Mesothelial cell of epicardium (in vitro differentiated cells): ENCODE measurements at places on chromosomes 1 and 21. TPM values are rescaled to one million over a fixed set of nuclear protein-coding genes. Genes with fewer than 3 reads are reported as not detected.

The PRDM16 gene
- total RNA-seq: 1.2 to 2.1 TPM (median 1.4 TPM) in 3 replicates

The OR2G6 gene
- total RNA-seq: 0.04 TPM in 1 of 3 replicates, not detected in the others

The OR2T2 gene
- not detected in 3 replicates for total RNA-seq

The TRABD2B gene
- total RNA-seq: 5.8 to 6.2 TPM (median 6.0 TPM) in 3 replicates

The NCF2 gene
- total RNA-seq: 0.16 to 0.47 TPM in 2 of 3 replicates, not detected in the other

The RXFP4 gene
- not detected in 3 replicates for total RNA-seq

The LEFTY1 gene
- total RNA-seq: 1.6 to 1.7 TPM (median 1.6 TPM) in 3 replicates

The ALPL gene
- 0.59 to 1.2 TPM (median 0.89 TPM) in 3 replicates for total RNA-seq

The AMY1C gene
- not detected in 3 replicates for total RNA-seq

- no peaks in the 10 kb centered on the region for H3K27me3 ChIP-seq
- H3K4me1 ChIP-seq: peaks cover 15% of the 10 kb centered on the region
- DNase-seq: no peak
- no peaks in the 10 kb centered on the region for H3K36me3 ChIP-seq
Measured at GRCh38 chr1:43764581-43764980, 57.2 kb downstream of the ST3GAL3 start.

DNA sequence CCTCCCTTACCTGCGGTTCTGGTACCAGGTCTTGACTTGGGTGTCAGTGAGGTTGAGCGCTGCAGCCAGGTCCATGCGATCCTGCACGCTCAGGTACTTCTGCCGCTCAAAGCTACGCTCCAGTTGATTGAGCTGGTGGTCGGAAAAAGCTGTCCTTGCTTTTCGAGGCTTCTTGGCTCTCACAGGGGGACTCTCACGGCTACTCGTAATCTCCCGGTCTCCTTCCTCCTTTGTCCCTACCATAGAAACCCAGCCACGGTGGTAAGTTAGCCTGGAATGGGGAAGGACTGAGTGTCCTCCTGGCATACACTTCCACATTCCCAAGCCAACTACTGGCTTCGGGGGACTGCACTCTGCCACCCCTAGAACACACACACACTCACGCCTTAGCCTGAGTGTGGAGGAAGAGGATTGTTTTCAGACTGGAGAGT is 2.6 kb downstream of the BARHL2 start:
- H3K36me3 ChIP-seq: no peaks in the 10 kb centered on the region
- H3K4me3 ChIP-seq: no peak overlapping the region
- H3K27me3 ChIP-seq: peaks cover 97% of the 10 kb centered on the region
- no peak overlapping the region for H3K27ac ChIP-seq
- DNase-seq: no peak

- H3K4me1 ChIP-seq: no peaks in the 10 kb centered on the region
- no peak for DNase-seq
- no peak overlapping the region for H3K27ac ChIP-seq
- no peaks in the 10 kb centered on the region for H3K36me3 ChIP-seq
Measured at GRCh38 chr1:51966559-51966958, 23.9 kb downstream of the RAB3B start.

GRCh38 chr1:243964915-243965314 is 86.2 kb upstream of the ZBTB18 start:
- peaks cover 34% of the 10 kb centered on the region for H3K4me1 ChIP-seq
- no peak for DNase-seq
- no peaks in the 10 kb centered on the region for H3K27me3 ChIP-seq

DNA sequence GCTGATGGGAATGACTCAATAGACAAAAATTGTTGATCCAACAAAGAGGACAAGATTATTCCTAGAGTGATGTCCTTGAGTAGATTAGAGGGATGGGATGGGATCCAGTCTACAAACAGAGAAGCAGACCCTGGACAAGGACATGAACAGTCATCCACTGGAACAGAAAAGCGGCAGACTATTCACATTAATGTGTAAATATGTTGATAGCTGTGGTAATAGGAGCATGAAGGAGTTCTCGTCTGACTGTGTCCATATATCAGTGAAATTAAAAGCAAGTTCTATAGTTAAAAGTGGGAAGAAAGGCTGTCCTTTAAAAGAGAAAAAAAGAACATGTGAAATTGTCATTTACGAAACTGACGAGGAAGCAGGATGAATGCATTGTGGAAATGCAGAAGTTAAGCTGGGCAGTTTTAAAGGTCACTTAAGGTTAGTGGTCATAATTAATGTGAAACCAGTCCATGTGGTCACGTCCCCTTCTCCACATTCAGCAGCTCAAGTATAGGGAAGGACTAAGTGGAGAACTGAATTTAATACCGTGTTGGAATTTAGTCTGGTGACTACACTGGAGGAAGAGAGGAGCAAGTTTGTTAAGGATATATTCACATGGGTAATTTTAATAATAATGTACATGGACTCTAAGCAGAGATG is 62.1 kb downstream of the PIK3R3 start:
- H3K27me3 ChIP-seq: no peaks in the 10 kb centered on the region
- H3K4me1 ChIP-seq: peaks cover 7% of the 10 kb centered on the region
- DNase-seq: no peak
- peaks cover 20% of the 10 kb centered on the region for H3K36me3 ChIP-seq
- H3K27ac ChIP-seq: no peak overlapping the region

DNA sequence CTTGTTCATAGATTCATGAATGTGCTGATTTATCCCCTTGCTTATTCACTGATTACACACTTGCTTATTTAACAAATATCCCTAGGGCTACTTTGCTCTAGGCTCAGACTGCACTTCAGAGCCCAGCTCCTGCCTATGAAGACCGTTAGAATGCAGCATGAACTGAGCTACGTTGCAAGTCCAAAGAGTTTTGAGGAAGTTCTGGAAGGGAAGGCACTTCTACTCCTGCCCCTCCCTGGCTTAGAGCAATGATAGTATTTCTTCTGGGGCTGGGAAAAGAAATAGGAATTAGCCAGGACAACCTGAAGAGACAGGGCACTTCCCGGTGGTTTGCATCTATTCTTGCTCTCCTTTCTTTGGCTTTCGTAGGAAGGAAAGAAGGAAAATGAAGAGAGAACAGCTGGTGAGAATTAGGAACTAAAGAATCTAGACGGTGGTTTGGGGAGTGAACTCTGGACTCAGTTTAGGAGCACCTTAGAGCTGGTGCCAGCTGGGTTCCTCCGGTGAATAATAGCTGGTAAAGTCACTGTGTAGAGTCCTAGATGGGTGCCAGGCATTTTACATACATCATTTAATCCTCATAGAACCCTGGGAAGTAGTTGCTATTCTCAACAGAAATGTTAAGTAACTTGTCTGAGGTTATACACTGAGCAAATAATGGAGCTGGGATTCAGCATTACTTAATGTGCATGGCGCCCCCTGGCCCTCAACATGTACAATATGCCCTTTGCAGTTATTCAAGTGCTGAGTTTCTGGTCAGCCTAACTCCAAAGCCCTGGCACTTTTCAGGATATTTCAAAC is 65.9 kb downstream of the NDUFS5 start:
- H3K4me1 ChIP-seq: peaks cover 4% of the 10 kb centered on the region
- H3K27ac ChIP-seq: no peak overlapping the region
- H3K36me3 ChIP-seq: no peaks in the 10 kb centered on the region
- H3K27me3 ChIP-seq: no peaks in the 10 kb centered on the region
- H3K4me3 ChIP-seq: no peak overlapping the region
- peak; percentile 61 for DNase-seq

GRCh38 chr1:6037338-6037762 is 8.3 kb upstream of the KCNAB2 start:
- H3K4me3 ChIP-seq: no peak overlapping the region
- H3K27me3 ChIP-seq: peaks cover 64% of the 10 kb centered on the region
- DNase-seq: no peak
- H3K36me3 ChIP-seq: no peaks in the 10 kb centered on the region

GRCh38 chr1:78045926-78046778 is at the start of gene GIPC2:
Gene GIPC2 (plus strand): TSS chr1:78045966. CDS start chr1:78046095, 129 bp downstream.
- no peak for DNase-seq
- peaks cover 20% of the 10 kb centered on the region for H3K4me1 ChIP-seq

- no peak overlapping the region for H3K27ac ChIP-seq
- H3K27me3 ChIP-seq: no peaks in the 10 kb centered on the region
- no peak for DNase-seq
- H3K4me3 ChIP-seq: no peak overlapping the region
- H3K36me3 ChIP-seq: no peaks in the 10 kb centered on the region
Measured at GRCh38 chr1:81738875-81739274, 61.9 kb upstream of the ADGRL2 start.

GRCh38 chr1:246142320-246142893 is 364.7 kb downstream of the SMYD3 start:
- H3K4me1 ChIP-seq: peaks cover 16% of the 10 kb centered on the region
- no peak overlapping the region for H3K4me3 ChIP-seq
- no peaks in the 10 kb centered on the region for H3K36me3 ChIP-seq
- H3K27ac ChIP-seq: no peak overlapping the region

- H3K36me3 ChIP-seq: peaks cover 11% of the 10 kb centered on the region
- no peak overlapping the region for H3K4me3 ChIP-seq
- no peak for DNase-seq
Measured at GRCh38 chr1:186079084-186079684, 295.9 kb downstream of the TPR start.

- DNase-seq: no peak
- H3K36me3 ChIP-seq: peaks cover 32% of the 10 kb centered on the region
- H3K27me3 ChIP-seq: no peaks in the 10 kb centered on the region
- H3K27ac ChIP-seq: peak overlapping the region; percentile 9
Measured at GRCh38 chr1:35177237-35177786, 15.6 kb downstream of the SFPQ start.

DNA sequence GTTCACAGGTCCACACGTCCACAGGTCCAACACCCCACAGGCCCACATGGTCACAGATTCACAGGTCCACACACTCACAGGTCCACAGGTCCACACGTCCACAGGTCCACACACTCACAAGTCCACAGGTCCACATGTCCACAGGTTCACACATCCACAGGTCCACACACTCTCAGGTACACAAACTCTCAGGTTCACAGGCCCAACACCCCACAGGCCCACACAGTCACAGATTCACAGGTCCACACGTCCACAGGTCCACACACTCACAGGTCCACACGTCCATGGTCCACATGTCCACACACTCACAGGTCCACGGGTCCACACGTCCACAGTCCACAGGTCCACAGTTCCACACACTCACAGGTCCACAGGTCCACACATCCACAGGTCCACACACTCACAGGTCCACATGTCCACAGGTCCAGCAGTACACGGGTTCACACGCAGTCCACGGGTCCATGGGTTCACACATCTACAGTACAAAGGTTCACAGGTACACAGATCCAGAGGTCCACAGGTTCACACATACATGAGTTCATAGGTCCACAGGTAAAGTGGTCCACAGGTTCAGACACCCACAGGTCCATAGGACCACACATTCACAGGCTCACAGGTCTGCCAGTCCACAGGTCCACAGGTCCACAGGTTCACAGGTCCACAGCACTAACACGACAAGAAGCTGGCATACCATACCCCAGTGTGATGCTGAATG is 39.3 kb upstream of the COL6A2 start:
- H3K27ac ChIP-seq: peak overlapping the region; percentile 15
- H3K4me1 ChIP-seq: peaks cover 12% of the 10 kb centered on the region
- H3K36me3 ChIP-seq: no peaks in the 10 kb centered on the region
- no peak for DNase-seq

- H3K4me1 ChIP-seq: peaks cover 7% of the 10 kb centered on the region
- H3K27ac ChIP-seq: no peak overlapping the region
- H3K4me3 ChIP-seq: no peak overlapping the region
- no peaks in the 10 kb centered on the region for H3K27me3 ChIP-seq
- peaks cover 20% of the 10 kb centered on the region for H3K36me3 ChIP-seq
- DNase-seq: no peak
Measured at GRCh38 chr1:17045150-17045549, 8.7 kb downstream of the SDHB start.

GRCh38 chr1:112594208-112594876 is 24.6 kb downstream of the ST7L start:
- H3K36me3 ChIP-seq: peaks cover 20% of the 10 kb centered on the region
- peaks cover 23% of the 10 kb centered on the region for H3K4me1 ChIP-seq
- H3K4me3 ChIP-seq: no peak overlapping the region
- H3K27me3 ChIP-seq: no peaks in the 10 kb centered on the region

- H3K4me1 ChIP-seq: peaks cover 42% of the 10 kb centered on the region
- H3K4me3 ChIP-seq: no peak overlapping the region
- H3K36me3 ChIP-seq: no peaks in the 10 kb centered on the region
- H3K27ac ChIP-seq: peak overlapping the region; percentile 16
Measured at GRCh38 chr1:227896710-227897655, 50.7 kb downstream of the WNT9A start.

DNA sequence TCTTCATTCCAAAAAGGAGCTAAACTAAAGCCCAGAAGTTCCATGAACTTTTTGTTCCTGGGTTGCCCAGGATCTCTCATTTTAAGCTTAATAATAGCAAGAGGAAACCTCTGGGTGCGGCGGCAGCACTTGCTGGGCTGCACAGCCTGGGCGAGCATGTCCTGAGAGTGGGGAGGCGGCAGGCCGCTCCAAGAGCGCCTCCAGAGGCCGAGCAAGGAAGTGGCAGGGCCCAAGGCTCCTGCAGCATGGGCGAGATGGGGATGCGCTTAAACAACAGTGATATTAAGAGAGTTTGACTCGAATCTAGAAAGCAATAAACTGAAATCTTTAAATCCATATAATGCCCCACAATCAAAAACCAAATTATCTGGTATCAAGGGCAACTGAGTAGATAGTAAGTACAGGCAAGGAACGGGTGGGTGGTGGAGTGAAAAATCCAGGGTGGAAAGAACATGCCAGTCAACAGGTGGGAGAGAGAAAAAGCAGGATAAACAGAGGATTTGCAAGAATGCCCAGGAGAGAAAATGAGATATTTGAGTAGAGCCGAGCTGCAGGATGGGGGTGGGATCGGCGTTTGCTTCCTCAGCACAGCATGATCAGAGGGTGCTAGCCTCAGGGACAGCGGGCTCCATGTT is 14.1 kb upstream of the TNR start:
- no peaks in the 10 kb centered on the region for H3K36me3 ChIP-seq
- no peak overlapping the region for H3K4me3 ChIP-seq
- H3K4me1 ChIP-seq: no peaks in the 10 kb centered on the region
- peak; percentile 65 for DNase-seq
- no peak overlapping the region for H3K27ac ChIP-seq

GRCh38 chr1:209485167-209485566 is 98.3 kb upstream of the CAMK1G start:
- peak overlapping the region; percentile 37 for H3K27ac ChIP-seq
- H3K4me3 ChIP-seq: no peak overlapping the region
- no peaks in the 10 kb centered on the region for H3K36me3 ChIP-seq
- H3K4me1 ChIP-seq: peaks cover 29% of the 10 kb centered on the region

DNA sequence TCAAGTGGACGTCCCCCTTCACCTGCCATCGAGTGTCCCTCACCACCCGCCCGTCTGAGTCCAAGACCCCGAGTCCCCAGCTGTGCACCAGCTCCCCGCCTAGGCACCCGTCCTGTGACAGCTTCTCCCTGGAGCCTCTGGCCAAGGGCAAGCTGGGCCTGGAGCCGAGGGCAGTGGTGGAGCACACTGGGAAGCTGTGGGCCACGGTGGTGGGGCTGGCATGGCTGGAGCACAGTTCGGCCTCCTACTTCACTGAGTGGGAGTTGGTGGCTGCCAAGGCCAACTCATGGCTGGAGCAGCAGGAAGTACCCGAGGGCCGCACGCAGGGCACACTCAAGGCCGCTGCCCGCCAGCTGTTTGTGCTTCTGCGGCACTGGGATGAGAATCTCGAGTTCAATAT is 63.2 kb downstream of the VWA5B1 start:
- peaks cover 30% of the 10 kb centered on the region for H3K27me3 ChIP-seq
- no peak for DNase-seq
- H3K4me3 ChIP-seq: no peak overlapping the region
- H3K27ac ChIP-seq: no peak overlapping the region
- H3K4me1 ChIP-seq: peaks cover 8% of the 10 kb centered on the region
- no peaks in the 10 kb centered on the region for H3K36me3 ChIP-seq

GRCh38 chr1:227215863-227216510 is 102.3 kb downstream of the CDC42BPA start:
- H3K4me3 ChIP-seq: no peak overlapping the region
- no peak for DNase-seq
- no peak overlapping the region for H3K27ac ChIP-seq
- H3K4me1 ChIP-seq: no peaks in the 10 kb centered on the region
- H3K27me3 ChIP-seq: no peaks in the 10 kb centered on the region
- H3K36me3 ChIP-seq: peaks cover 7% of the 10 kb centered on the region

- no peak overlapping the region for H3K27ac ChIP-seq
- H3K36me3 ChIP-seq: no peaks in the 10 kb centered on the region
- H3K4me1 ChIP-seq: peaks cover 20% of the 10 kb centered on the region
Measured at GRCh38 chr1:148363439-148363810, 119.7 kb downstream of the PPIAL4G start.
